ENCODE measurements at places on chromosomes 2 and 18. TPM values are rescaled to one million over a fixed set of nuclear protein-coding genes. Genes with fewer than 3 reads are reported as not detected.

Gene CD8B
- total RNA-seq, result 3.8 TPM

Gene MEX3C
- total RNA-seq, result 60.1 TPM

Gene TCF7L1
- total RNA-seq, result 4.3 TPM

Gene RTP5
- not detected for total RNA-seq

Gene EPB41L5
- total RNA-seq, result 15.6 TPM

Gene FBLN7
- 0.14 TPM for total RNA-seq

DNA sequence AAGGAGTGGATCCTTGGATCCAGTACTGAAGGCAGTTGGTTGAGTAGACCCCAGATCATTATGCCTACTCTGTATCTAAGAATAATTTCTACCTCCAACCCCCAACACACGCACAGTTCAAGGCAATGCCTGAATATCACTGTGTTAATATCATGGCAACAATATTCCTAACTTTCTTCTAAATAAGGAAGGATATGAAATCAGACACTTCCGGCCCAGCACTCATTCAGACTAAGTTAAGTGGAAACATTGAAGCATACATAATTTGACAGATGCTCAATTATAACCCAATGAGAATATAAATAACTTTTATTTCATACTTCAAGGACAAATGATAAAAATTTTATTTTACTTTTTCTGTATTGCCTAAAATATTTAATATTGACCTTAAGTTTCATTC, 153.6 kb upstream of the COL3A1 start:
- no peak for DNase-seq

DNA sequence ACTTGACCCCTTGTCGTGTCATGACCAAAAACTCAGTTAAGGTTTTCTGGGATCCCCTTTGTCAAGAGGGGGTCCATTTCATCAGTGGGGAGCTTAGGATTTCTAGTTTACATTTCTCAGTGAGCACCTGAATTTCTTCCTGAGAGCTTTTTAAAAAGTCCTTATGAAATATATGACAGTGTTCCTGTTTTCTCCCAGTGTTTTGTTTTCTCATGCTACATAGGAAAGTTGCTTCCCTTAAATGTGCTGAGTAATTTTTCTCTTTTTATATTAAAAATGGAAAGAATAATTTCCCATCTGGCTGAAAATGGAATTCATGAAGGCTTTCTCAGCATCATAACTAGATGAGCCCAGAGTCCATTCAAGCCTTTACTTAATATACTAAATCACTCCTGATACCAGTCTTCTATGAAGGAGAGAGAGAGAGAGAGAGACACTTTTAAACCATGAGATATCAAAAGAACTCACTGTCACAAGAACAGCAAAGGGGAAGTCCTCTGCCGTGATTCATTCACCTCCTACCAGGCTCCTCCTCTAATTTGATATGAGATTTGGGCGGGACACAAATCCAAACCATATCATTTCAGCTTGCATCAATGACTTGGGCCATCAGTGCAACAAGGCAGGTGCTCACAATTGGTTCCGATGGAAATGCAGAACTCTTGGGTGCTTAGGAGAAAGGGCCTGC, 61.1 kb downstream of the XRCC5 start:
- DNase-seq, result no peak

GRCh38 chr2:241750076-241750840, 15.8 kb downstream of the D2HGDH start:
- no peak for DNase-seq

- DNase-seq, result no peak
These were observed 48.5 kb upstream of the CAB39 start for GRCh38 chr2:230664128-230664527.

- DNase-seq, result no peak
These were observed 21.3 kb downstream of the SCN1A start for GRCh38 chr2:166106431-166107015.

DNA sequence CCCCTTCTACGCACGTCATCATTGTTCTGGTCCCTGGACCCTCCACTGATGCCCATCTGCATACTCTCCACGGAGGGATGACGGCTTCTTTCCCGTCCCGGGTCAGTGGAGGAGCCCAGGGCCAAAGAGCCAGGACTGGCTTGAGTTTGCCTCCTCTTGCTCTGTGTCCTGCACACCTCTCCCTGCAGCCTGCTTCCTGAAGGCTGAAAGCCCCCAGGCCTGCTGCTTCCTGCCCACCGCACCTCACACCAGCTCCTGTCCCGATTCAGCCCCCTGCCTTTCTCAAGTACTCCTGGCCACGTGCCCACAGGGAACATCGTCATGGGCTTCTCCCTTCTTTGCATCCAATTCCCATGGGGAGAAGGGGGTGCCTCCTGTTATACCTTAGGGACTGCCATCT, 7.1 kb downstream of the ADCY3 start:
- DNase-seq, result no peak

GRCh38 chr18:49884465-49884864, 71.1 kb upstream of the ACAA2 start:
- no peak for DNase-seq

DNA sequence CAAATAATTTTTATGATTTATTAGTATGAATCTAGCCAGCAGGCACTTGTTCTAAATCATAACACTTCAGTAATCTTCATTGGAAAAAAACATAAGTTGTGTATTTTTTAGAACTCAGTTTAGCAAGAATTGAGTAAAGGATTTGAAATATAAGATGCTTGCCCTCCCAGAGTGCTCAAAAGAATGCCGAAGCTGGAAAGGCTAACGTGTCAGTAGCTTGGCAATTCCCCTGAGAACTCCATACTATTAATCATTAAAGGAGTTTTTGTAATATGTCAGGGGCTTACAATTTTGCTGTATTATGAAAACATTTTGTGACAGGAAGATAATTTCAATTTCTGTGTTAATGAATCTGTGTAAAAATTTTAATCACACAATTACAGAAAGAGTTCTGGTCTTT, 122.7 kb downstream of the GULP1 start:
- no peak for DNase-seq

All from kidney epithelial cell (primary cell).